ENCODE measurements at places on chromosomes 6 and 20.

DNA sequence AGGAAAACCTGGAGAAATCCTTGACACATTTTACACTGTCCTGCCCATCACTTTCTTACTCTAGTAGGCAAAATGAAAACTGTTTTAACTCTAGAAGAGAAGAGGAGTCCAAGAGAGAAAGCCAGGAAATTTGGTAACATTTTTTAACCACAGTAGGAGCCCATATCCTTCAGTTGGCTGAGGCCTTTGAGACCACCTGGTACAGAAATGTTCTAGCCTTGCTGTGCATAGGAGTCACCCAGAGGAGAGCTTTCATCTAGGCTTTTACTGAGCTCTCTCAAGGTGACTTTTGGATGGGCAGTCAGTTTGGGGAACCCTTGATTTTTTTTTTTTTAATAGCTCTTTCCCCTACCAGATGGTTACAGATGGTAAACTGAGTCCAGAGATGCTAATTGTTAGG lies 25.0 kb downstream of the LRRN4 start:
- DNase-seq = no peak

DNA sequence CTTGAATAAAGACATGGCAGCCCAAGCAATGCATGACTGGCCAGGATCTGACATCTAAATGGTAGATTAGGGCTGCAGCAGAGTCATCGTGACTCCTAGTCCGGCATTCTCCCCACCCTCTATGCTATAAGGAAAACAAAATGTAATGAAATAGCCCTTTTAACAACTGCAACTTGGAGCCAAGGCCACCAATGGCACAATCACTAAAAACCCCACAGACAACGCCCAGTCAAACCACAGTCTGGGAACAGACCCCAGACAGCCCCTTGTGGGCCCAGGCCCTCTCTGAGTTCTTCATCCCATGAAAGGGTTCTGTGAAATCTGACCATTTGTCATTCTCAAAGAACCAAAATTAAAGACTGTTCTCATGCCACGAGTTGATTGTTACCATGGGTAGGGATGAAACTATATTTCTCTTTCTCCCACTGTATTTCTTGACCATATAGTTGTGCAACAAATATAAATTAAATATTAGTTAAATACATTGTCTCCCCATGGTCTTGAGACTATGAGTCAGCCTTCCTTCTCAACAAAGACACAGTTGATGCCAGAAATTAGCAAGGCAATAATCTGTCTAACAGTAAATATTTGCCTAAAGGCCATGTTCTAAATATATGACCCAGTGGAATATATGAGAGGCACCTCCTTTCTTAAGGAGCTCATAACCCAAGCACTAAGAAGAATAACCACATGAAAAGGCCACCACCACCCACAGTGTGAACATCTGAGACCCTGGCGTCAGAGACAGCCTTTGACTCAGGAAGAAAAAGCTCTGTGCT lies 85.6 kb upstream of the SSTR4 start:
- DNase-seq = no peak

DNA sequence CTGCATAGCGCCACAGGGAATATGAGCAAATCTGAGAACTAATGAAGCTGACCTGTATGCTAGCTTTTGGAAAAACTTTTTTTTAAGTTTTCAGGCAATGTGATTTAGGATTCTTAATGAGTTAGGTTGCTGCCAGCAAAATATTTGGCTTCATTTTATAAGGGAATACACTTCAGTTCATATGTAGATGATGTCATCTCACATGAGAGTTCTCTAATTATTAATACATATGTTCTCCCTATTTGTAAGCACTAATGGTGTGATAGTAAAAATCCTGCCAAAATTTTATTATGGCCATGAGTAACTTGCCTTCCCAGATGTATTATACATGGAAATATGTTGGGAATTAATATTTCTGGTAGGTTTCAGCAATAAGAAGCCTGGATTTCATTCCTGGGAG lies 573.8 kb downstream of the EPM2A start:
- no peak for DNase-seq

GRCh38 chr6:20790032-20790791 lies 256.0 kb downstream of the CDKAL1 start:
- no peak for DNase-seq

Data from HS-5 (cell line).